Caco-2 (cell line): ENCODE measurements at places on chromosomes 4 and X. TPM values are rescaled to one million over a fixed set of nuclear protein-coding genes. Genes with fewer than 3 reads are reported as not detected.

Gene IL13RA2
- not detected in 2 replicates for total RNA-seq

Gene CMC4
- 1.7 and 1.8 TPM in 2 replicates for total RNA-seq

Gene SH3BGRL
- total RNA-seq: 24.6 and 32.1 TPM in 2 replicates

Gene CLNK
- not detected in 2 replicates for total RNA-seq

Gene PABPC1L2A
- not detected in 2 replicates for total RNA-seq

DNA sequence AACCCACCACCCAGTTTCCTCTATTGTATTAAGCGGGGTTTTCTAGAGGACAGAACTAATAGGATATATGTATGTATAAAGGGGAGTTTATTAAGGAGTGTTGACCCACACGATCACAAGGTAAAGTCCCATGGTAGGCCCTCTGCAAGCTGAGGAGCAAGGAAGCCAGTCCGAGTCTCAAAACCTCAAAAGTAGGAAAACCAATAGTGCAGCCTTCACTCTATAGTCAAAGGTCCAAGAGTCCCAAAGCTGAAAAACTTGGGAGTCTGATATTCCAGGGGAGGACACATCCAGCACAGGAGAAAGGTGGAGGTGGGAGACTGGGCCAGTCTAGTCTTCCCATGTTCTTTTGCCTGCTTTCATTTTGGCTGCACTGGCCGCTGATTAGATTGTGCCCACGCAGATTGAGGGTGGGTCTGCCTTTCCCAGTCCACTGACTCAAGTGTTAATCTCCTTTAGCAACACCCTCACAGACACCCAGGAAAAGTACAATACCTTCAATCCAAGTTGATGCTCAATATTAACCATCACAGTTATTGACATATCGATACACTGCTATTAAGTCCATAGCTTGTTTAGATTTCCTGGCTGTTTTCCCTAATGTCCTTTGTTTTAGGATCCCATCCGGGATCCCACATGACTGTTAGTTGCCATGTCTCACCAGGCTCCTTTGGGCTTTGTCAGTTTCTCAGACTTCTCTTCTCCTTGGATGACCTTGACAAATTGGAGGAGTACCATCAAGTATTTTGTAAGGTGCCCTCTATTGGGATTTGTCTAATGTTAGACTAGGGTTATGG lies 12.2 kb downstream of the UCHL1 start:
- DNase-seq: no peak
- H3K36me3 ChIP-seq: no peaks in the 10 kb centered on the region
- H3K27me3 ChIP-seq: no peaks in the 10 kb centered on the region
- no peaks in the 10 kb centered on the region for H3K4me1 ChIP-seq
- H3K4me3 ChIP-seq: no peak overlapping the region

- no peak overlapping the region for H3K4me3 ChIP-seq
- H3K4me1 ChIP-seq: no peaks in the 10 kb centered on the region
- no peaks in the 10 kb centered on the region for H3K36me3 ChIP-seq
- DNase-seq: no peak
- no peak overlapping the region for H3K27ac ChIP-seq
These were observed 135.6 kb upstream of the CXXC4 start for GRCh38 chr4:104630272-104630671.

DNA sequence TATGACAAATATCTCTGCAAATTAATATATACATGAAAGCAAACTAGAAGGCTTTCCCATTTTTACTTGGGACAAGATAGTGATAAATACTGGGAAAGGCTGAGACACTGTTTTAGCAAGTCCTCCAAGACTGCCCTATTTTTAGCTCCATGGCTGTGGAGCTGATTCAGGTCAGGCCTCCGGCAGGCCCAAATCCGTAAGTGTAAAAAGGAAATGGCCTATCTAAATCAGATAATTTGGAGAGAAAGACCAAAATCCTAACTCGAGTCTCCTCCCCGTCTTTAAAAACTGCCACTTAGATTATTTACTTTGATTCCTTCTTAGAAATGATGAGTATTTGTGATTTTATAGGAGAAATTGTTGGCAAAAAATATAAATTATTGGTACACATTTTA lies 2.9 kb downstream of the OTUD4 start:
- H3K4me3 ChIP-seq: peak overlapping the region; percentile 63; the same call in 1 of the 2 replicates
- no peak for DNase-seq
- no peaks in the 10 kb centered on the region for H3K27me3 ChIP-seq
- H3K4me1 ChIP-seq: peaks cover 9% of the 10 kb centered on the region; the same call in 1 of the 2 replicates

DNA sequence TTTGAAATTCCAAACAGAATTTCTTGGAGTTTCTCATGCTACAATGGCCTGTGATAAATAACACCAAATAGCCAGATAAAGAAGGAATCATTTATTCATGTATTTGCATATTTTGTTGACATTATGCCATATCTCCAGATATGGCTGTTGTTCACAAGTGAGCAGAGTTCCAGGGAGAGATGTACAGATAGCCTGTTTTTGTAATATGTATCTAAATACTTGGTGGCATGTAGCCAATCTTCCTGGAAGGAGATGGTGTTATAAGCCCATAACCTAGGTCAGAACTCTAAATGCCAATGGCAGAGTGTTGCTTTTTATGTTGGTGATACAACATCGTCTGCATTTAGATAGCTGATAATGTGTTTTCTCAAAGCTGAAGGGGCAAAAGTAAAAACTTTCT lies 292.2 kb downstream of the FBXO8 start:
- H3K27me3 ChIP-seq: no peaks in the 10 kb centered on the region
- H3K36me3 ChIP-seq: no peaks in the 10 kb centered on the region
- no peak overlapping the region for H3K4me3 ChIP-seq

DNA sequence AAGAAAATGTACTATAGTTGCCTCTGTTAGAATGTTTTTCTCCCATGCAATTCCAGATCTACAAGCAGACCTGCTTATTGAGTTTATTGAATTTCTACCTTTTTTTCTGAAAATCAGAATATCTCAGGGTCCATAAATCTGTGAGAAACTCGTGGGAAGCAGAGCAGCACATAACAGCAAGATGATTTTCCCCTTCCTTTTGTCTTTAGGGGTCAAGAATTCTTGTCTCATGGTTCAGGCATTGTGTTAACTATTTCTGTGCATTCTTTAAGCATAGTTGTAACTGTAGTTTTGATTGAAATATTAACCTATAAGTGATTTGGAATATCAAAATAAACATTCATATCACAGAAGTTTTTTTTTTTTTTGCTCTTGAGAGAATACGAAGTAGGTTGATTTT lies 11.4 kb downstream of the EDNRA start:
- no peak for DNase-seq
- no peak overlapping the region for H3K27ac ChIP-seq
- H3K4me1 ChIP-seq: no peaks in the 10 kb centered on the region
- H3K4me3 ChIP-seq: no peak overlapping the region
- H3K36me3 ChIP-seq: no peaks in the 10 kb centered on the region

- no peak overlapping the region for H3K4me3 ChIP-seq
- H3K36me3 ChIP-seq: no peaks in the 10 kb centered on the region
- H3K27ac ChIP-seq: no peak overlapping the region
- no peaks in the 10 kb centered on the region for H3K4me1 ChIP-seq
These were observed 609.1 kb upstream of the TECRL start for GRCh38 chr4:65018313-65018712.

- H3K27me3 ChIP-seq: no peaks in the 10 kb centered on the region
- no peak for DNase-seq
- no peak overlapping the region for H3K27ac ChIP-seq
- no peak overlapping the region for H3K4me3 ChIP-seq
These were observed 74.0 kb downstream of the CPZ start for GRCh38 chr4:8666581-8666980.
